ENCODE measurements at places on chromosomes 6 and 20.

GRCh38 chr6:128525406-128525805 is 5.0 kb upstream of the PTPRK start:
- DNase-seq: no peak

DNA sequence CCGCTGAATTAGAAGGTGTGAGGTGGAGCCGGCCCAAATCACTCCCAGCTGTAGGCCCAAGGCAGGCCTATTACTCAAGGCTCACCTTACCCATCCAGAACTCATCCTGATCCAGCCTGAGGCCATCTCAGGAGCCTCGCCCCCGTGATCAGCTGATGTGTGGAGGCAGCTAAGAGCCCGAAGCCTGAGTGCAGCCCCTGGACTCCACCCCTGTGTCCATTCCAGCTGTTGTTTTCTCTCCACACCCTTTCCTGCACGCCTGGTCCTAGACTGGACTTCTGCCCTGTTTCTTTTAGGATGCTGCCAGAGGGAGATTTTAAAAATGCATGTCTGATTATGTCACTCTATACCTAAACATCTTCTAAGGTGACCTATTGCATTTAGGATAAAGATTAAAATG is 124.7 kb upstream of the SUPT3H start:
- no peak for DNase-seq

GRCh38 chr6:44260451-44261297 is 3.3 kb upstream of the SLC35B2 start:
- DNase-seq: no peak

DNA sequence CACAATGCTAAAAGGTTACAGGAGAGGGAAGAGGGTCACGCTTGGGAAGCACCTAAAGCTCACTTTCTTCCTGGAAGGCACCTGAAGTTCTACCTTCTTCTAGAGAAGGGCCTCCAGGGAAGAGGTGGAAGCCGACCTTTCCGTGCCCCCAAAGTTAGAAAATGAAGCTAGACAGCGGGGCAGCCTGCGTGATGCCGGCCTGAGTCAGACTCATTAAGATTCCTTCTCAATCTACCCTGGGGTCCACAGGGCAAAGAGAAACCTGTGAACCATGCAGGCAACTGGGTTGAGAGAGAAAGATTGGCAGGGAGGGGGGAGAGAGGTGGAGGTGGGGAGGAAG is 54.8 kb upstream of the CCDC167 start:
- no peak for DNase-seq

All from mesendoderm (in vitro differentiated cells).